ENCODE measurements at places on chromosomes 5 and 9.

GRCh38 chr5:87170799-87171198 lies 96.9 kb upstream of the RASA1 start:
- DNase-seq, result no peak

- no peak for DNase-seq
These were observed 187.3 kb downstream of the FBN2 start for GRCh38 chr5:128350705-128351104.

- no peak for DNase-seq
These were observed 32.6 kb upstream of the CRB2 start for GRCh38 chr9:123323196-123324013.

GRCh38 chr9:8850914-8851313 lies 1051.3 kb upstream of the DMAC1 start:
- DNase-seq, result no peak

- peak; percentile 52 for DNase-seq
These were observed 958 bp upstream of the HSPA5 start for GRCh38 chr9:125241863-125242739.

- DNase-seq, result no peak
These were observed 1775.7 kb upstream of the C9orf72 start for GRCh38 chr9:29348999-29349398.

DNA sequence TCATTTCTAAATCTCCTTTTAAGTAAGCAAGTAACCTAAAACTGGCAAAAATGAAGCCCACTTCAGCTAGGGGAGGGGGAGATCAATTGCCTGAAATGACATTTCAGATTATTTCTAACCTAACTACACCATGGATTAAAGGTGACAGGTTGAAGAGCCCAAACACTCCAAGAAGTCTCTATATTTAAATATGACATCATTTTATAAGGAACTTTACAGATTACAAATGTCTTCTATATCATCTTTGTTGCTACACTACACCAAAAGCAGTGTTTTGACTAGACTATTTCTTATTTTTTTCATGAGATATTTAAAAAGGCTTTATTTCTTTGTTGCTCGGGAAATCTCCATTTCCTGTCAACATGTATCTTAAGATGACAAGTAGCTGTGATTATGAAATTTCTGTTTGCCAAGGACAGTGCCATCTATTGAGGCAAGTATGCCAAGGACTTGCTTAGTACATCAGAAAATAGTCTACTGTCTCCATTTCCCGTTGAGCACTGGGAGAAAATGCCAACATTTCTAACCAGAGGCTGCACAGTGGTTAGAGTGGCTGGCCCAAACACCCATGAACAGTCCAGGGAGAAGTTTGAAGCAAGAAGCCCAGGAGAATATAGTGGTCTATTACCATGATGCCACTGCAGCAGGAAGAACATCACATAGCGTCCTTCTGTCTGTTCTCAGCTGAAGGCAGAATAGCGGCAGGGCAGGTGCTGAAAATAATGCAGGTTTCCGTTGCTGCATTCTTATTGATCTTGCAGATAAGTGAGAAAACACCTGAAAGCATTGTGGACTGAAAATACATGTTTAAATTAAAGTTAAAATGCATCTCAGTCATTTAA lies 93.4 kb upstream of the ITGA2 start:
- DNase-seq, result no peak

DNA sequence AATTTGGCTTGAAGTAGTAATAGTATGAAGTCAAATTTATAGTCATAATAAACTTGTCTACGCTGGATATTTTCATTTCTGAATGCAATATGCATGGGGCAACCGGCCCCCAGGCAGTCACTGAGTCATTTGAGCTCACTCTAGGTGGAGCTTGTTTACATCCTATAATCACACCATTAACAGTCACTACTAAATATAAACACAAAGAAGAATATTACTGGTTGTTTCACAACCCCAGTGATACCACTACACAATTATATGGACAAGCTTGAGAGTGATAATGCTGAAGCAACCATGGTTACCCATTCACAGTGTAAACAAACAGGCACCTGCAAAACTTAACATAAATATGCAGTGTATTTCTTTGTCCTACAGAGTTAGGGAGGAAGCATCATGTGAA lies 68.7 kb downstream of the MARCHF3 start:
- no peak for DNase-seq

GRCh38 chr5:135986401-135986800 lies 31.6 kb upstream of the LECT2 start:
- DNase-seq, result no peak

DNA sequence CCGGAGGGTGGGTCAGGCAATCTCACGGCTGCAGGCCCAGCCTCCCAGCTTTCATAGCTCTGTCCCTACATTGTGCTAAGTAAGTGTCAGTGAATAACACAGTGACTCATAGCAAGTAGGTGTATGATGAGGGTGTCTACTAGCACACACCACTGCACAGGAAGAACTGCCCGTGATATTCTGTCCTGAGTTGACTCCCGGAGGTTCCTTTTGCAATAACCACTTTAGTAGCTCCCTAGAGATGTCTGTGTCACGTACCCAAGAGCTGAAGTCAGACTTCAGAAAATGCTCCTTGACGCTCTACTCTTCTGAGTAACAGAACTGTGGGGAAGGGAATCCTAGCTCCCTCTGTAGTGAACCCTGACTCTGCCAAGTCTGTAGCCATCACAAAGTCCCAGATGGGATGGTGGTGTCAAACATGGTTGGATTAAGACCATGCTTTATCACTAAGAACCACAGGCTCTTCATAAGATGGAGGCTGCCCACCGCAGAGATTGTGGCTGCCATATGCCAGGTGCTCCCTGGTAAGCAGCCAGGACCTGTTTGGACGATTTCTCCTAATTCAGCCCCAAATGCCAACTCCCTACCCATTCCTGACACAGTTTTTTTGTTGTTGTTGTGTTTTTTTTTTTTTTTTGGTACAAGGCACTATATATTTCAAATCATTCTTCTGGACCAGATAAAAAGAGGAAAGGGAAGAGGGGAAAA lies 352.6 kb upstream of the PANK3 start:
- no peak for DNase-seq

DNA sequence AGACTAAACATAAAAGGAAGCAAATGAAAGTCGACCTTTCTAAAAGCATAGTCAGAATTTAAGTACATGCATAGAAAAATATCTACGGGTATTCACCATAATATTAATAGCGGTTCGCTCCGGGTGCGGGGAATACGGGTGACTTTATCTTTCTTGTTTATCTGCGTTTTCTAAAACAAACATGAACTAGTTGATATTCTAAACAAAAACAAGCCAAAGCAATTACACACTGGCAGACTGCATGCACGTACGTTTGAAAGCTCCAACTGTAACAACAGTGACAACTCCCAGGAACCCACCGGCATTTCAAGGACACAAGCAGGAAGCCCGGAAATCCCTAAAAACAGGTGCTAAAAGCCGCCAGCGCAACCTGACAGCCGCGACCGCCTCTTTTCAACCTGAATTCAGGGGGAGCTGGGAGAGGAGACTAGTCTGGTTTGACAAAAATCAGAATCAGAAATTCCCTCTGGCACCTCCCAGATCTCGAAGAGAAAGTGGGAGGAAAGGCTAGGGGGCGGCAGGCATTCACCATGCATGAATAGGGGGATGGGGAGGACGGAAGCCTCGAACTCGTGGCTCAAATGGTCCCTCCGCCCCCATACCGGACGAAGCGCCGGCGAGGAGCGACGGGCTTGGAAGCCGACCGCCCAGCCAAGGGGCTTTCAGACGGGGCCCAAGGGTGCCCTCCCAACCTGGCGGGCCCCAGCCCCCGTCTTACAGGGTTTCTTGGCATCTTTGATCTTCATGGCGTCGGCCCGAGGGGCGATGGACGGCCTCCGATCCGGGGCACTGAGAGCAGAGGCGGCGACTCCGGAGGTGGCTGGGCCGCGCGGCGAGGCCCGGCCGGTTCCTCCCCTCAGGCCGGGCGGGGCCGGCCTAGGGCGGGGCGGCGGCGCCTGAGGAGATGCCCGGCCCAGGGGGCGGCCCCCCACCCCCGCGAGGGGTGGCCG lies at the start of gene PANK3:
PANK3 (minus strand) TSS at position 831 of the 950 bp plus-strand sequence; CDS start at position 746, 85 bp downstream.
- no peak for DNase-seq

- no peak for DNase-seq
These were observed 4.5 kb downstream of the EBF1 start for GRCh38 chr5:159095151-159095721.

GRCh38 chr5:172569861-172570558 lies 71.1 kb upstream of the NEURL1B start:
- no peak for DNase-seq

DNA sequence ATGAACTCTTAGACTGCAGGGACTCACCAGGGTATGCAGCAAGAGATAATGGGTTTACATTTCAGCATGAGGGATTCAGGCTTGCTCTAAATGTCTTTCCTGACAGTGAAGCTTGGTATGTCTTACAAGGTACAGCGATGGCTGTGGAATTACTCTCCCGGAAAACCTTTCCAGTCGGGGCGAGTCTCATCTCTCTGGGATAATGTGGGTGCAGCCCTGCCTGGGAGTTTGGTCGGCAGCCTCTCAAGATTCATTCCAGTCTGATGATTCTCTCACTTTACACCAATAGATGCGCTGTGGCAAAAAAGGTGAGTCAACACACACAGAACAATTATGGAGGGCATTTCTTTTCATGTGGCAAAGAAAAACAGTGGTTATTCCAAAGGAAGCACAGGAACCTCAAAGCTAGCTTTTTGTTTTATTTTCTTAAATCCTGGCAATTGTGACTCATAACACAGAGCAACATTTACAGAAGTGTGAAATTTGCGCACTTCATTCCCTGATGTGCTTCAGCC lies 190.3 kb downstream of the DCP2 start:
- no peak for DNase-seq

DNA sequence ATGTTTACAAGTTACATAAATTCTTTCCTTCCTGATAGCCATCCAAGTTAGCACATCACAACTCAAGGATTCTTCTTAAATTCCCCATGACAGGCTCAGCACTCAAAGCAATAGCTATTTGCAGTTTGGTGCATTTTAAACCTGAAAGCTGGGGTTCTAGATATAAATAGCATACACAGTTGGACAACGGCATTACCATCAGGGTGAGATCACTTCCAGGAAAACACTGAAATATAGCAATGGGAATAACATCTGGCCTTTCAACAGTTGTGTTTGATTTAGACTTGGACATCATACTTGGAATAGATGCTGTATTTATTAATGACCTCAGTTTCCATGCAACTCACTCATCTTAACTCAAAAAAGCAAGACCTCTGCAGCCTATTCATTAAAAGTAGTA lies 24.7 kb upstream of the LECT2 start:
- no peak for DNase-seq

- no peak for DNase-seq
These were observed 26.1 kb downstream of the MAP1B start for GRCh38 chr5:72133212-72133990.

GRCh38 chr5:30505014-30505886 lies 688.2 kb upstream of the CDH6 start:
- no peak for DNase-seq

- DNase-seq, result no peak
These were observed 105.7 kb upstream of the RANBP3L start for GRCh38 chr5:36407396-36407795.

GRCh38 chr9:132237481-132237880 lies 75.6 kb downstream of the NTNG2 start:
- no peak for DNase-seq

- no peak for DNase-seq
These were observed 21.7 kb downstream of the HBEGF start for GRCh38 chr5:140324617-140325241.

DNA sequence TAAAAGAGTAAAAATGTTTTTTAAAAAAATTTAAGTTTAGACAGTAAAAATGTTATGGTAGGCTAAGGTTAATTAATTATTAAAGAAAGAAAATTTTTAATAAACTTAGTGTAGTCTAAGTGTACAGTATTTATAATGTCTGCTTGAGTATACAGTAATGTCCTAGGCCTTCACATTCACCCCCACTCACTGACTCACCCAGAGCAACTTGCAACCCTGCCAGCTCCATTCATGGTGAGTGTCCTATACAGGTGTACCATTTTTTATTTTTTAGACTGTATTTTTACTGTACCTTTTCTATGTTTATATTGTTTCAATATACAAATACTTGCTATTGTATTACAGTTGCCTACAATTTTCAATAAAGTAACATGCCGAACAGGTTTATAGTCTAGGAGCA lies 234.1 kb downstream of the AUH start:
- no peak for DNase-seq

DNA sequence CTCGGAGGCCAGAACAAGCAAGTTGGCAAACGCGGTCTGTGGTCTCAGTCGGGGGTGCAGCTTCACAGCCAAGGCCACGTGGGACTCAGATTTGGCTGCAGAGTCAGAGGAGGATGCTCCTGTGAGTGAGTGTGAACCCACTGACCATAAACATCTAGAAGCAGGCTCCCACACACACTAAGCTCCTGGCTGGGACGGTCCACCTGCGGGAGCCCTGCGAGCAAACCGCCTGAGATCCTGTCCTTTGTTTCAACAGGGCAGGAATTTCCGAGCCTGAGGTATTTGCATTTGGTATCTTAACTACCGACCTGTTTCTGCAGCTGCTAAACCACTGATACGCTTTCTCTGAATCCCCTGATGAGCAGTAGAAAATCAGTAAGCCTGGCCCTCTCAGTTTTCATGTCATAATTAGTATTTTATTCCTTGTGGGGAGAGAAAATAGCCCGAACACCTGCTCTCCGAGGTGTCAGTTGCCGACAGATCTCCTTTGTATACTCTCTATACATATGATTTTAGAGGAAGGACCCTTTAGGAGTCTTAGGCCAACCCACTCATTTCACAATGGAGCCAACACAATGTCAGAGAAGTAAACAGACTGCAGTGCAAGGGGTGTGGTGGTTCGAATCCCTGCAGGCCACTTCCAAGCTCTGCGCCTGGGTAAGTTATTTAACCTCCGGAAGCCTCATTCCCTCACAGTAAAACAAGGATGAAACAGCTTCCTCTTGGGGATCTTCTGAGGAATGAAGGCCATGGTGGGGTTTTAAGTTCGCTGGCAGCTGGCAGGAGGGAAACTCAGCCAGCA lies 40.9 kb upstream of the PWWP2A start:
- DNase-seq, result no peak

- DNase-seq, result no peak
These were observed 263.7 kb downstream of the CEMIP2 start for GRCh38 chr9:71504636-71505035.

- DNase-seq, result no peak
These were observed 943.1 kb upstream of the WWC1 start for GRCh38 chr5:167348251-167348926.

GRCh38 chr9:107484117-107484723 lies 5.3 kb downstream of the KLF4 start:
- DNase-seq, result no peak

GRCh38 chr5:143078313-143078712 lies 308.1 kb downstream of the ARHGAP26 start:
- DNase-seq, result no peak

DNA sequence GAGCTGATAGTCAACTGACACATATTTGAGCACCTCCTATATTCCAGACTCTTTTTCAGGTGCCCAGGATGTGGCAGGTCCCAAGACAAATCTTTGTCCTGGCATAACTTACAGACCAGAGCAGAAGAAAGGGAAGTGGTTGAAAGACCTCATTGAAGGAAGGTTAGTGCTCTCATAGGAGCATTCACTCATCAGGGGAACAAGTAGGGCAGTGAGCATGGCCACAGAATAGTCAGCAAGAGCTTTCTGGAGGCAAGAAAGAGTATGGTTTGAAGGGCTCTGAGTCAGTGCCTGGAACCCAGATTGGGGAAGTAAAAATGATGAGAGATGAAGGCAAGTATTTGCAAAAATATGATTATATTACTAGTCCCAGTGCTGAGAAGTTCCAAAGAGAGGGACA lies 25.0 kb upstream of the ERMP1 start:
- no peak for DNase-seq
